ENCODE measurements at places on chromosomes 2 and 18.

- no peak for DNase-seq
Measured at GRCh38 chr2:177348733-177349693, 43.6 kb upstream of the AGPS start.

- no peak for DNase-seq
Measured at GRCh38 chr2:68662466-68662865, 19.1 kb downstream of the PROKR1 start.

DNA sequence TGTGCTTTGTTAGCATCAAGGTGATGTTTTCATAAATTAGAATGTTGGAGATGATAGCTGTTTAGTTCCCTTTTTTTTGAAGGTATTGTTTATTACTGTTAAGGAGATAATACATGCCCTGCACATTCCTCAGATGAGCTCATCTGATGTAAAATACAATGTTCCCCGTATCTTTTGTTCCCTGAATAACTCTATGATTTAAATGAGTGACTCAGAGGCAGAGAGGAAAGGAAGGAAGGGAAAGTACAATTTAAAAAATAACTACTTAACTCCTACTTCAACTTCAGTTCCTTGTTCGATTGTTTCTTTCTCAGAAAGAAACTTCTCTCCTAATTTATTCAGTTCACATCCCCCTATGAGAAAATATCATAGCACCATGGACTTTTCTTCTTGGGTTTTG, 208.7 kb downstream of the KCNE4 start:
- DNase-seq, result peak; percentile 50

- peak; percentile 55 for DNase-seq
Measured at GRCh38 chr2:142041105-142041504, 89.7 kb downstream of the LRP1B start.

GRCh38 chr2:289362-290089, 1.6 kb upstream of the ALKAL2 start:
- peak; percentile 28 for DNase-seq

- DNase-seq, result peak; percentile 100
Measured at GRCh38 chr2:44167908-44168680, 581 bp upstream of the PPM1B start.

DNA sequence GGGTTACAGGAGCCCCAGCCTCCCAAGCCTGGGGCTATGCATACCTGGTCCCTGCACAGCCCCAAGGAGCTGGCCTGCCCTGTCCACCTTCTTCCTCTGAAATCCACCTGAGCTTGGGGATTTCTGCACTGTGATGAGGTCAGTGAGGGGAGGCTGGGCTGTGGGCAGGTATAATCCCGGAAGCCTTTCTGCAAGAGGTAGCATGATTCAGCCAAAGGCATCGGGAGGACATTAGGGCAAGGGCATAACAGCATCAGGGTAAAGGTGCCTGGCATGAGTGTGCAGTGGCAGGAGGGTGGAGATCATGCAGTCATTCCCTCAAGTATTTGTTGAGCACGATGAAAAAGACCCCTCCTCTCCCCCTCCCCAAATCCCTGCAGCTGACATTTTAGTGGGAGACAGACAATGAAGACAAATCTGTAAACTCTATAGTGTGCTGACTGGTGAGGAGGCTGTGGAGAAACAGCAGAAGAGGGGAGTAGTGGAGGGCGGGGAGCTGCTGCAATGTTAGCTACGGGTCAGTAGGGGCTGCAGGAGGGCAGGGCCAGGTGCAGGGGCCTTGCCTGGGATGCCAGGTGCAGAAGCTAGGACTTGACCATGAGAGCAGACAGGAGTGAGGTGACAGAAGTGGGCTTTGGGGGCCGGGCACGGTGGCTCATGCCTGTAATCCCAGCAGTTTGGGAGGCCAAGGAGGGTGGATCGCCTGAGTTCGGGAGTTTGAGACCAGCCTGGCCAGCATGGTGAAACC, 18.7 kb downstream of the ZFP36L2 start:
- DNase-seq, result peak; percentile 56

DNA sequence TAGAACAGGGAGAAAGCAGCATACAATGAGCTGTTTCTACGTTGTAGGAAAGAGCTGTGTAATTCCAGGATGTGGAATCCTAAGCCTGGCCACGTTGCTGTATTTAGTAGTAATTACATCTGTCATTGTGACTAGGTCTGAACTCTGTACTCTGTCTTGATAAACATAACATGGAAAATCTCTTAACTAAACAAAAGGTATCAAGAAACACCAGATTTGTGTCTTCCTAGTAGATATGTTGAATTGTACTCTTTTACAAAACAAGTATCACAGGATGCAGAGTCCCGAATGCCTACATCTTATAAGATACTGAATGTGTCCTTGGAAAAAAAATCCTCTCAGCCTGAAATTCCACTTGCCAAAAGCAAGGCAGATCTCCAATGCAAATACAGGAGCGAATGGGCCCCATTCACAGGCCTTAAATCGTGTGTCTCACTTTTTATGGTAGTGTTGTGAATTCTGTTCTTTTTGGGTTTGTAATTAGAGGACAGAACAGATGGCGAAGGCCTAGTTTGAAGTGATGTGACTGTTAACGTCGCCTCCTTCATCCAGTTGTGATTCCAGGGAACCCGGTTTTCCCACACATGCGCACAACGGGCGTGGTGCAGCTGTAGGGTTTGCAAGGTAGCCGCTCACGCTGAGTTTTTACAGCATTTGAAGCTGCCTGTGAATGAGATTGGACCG, 246.5 kb downstream of the GBX2 start:
- DNase-seq, result no peak

GRCh38 chr2:164205347-164205746, 415.9 kb downstream of the GRB14 start:
- peak; percentile 46 for DNase-seq

GRCh38 chr18:25164848-25165811, 186.8 kb downstream of the ZNF521 start:
- DNase-seq, result peak; percentile 6

- DNase-seq, result no peak
Measured at GRCh38 chr2:63780518-63781155, 61.1 kb upstream of the UGP2 start.

DNA sequence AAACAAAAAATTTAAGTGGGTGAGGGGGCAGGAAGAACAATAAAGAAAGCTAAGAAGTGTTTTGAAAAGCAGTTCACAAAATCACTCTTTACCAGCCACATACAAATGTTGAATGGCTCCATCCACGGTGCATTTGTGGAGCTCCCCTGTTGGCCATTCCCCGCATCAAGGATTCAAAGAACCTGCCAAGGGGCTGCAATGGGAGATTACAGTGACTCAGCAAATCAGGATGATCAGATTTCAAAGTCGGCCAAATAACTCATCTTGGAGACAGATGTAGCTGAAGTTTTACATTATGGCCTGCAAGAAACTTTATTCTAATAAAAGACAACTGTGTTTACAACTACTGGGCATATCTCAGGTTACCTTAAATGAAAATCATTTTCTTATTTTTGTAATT, 26.9 kb downstream of the COL4A3 start:
- no peak for DNase-seq

DNA sequence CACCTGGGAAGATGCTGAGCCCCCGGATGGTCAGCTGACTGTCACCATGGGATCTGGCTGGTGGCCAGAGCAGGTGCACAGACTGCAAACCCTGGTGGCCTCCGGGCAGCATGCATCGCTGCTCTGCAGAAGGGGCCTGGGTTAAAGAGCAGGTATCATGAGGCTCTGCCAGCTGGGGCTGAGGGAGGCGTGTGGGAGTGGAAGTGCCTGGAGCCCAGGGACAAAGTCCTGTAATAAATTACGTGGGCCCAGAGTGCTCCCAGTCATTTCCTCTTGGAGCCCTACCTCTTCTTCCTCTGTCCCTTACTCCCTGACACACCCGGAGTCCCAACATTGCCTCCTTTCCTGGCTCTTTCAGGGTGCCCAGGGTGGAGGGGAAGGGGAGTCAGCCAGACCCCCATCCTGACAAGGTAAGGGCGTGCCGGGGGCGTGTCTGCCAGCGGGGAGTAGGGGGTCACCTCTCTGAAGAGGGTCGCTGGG, at the start of gene MYO7B:
TSS of gene MYO7B (plus strand) at position 262 of the 480 bp plus-strand sequence. CDS start 24,040 bp downstream, outside the sequence.
- no peak for DNase-seq

DNA sequence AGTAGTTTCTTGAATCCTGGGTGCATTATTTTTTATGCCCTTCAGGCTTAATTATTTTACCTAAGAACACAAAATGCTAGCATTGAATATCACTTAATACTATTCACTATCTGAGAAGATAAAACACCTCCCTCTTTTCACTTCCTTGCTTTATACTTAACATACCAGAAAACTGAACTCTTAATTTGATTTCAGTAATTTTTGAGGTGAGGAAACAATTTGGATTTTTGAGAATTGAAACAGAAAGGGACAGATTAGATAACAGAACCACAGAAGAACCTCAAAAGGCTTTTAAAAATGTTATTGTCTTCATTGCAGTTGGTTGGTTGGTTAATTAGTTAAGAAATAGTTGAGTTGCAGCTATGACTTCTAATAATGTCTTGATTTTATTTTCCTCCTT, 69.5 kb downstream of the GPD2 start:
- DNase-seq, result no peak

- DNase-seq, result peak; percentile 14
Measured at GRCh38 chr2:27804146-27804545, 32.6 kb downstream of the MRPL33 start.

GRCh38 chr2:239946562-239946863, 78.6 kb downstream of the NDUFA10 start:
- no peak for DNase-seq

DNA sequence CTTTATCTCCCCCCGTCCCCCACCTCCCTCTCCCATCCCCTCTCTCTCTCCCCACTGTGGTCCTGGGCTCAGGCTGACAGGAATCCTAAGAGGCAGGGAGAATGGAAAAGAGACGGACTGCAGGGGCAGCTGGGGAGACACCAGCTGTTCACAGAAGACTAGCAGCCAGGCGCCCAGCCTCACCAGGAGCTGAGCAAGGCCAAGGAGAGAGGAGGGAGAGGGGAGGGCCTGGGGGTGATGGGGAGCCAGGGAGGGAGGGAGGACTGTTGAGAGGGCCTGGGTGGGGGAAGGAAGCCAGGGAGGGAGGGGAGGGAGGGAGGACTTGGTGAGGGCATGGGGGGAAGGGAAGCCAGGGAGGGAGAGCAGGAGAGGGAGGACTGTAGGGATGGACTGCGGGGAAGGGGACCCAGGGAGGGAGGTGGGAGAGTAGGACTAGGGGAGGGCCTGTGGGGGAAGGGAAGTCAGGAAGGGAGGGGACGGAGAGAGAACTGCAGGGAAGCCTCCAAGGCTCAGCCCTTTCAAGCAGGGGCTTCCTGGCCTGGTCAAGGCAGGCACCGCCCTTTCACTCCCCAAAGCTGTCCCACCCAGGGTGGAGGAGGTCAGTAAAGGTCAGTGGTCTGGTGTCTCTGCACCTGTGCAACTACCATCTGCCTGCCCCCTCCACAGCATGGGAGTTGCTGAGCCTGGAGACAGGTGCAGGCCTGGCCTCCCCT, 517.7 kb upstream of the MYT1L start:
- no peak for DNase-seq

- no peak for DNase-seq
Measured at GRCh38 chr2:216960671-216961268, 100.9 kb upstream of the TNP1 start.

DNA sequence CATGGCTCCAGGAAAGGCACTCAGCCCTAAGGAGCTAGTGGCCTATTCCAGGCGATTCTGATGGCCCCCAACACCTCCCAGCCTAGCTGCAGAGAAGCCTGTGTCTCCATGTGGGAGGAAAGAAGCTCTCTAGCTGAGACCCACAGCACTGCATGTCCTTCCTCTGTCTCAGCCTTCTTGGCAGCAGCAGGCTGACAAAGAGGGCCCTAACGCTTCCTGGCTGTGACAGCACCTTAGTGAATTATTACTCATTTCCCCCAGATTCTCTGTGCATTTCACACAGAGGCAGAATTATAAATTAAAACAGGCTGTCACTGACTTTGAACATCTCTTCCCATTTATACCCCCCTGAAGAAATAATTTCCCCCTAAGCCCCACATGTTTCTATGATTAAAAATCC, 206.8 kb downstream of the CLIP4 start:
- DNase-seq, result no peak

DNA sequence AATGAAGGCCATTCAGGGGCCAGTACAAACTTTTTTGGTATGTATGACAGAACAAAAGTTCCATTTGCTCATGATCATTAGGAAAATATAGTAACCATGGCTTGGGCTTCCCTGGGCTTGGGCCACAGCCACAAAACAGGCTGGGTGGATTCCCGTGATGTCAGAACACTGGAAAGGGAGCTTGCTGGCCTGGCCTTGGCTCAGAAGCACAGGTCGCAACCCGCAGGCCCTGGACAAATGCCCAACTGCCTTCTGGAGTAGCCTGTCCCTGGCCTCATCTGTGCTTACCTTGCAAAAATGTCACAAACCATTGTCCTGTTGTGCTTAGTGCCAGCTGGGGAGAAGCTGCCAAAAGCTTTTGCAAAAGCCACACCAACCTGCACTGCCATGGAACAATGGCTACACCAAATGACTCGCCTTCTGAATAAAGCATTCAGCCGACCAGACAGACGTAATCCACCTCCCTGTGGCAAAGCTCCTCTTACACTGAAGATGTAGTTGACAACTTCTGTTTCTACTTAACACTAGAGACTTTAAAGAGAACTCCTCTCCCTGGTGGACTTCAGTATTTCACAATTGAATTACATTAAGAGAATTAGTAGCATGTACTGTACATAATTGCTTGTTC, 125.5 kb downstream of the ANKRD44 start:
- peak; percentile 32 for DNase-seq

DNA sequence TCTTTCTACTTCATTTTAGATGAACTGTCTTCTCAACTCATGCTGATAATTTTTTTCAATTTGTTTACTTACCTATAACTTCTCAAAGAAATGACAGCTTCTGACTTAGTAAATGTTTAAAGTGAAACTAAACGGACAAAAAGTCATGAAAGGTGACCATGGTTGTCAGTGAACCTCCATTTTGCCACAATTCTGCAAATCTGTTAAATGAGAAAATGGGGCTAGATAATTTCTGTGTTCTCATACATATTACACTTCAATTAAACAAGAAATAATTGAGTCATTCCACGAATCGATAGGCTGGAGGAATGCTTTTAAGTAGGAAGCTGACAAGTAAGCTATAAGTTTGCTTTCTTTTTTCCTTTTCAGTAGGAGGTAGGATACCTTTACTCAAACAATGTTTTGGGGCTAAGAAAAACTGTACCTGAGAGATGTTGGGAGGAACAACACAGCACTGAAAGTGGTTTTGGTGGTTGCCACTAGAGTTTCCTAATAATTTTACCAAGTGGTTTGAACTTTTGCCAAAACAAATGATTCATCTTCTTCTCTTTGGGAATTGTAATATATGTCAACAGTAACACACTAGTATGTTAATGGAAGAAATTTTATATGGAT, 17.1 kb downstream of the DYNAP start:
- peak; percentile 84 for DNase-seq

- no peak for DNase-seq
Measured at GRCh38 chr2:235803028-235803427, 309.2 kb downstream of the AGAP1 start.

- DNase-seq, result peak; percentile 32
Measured at GRCh38 chr2:45585267-45585861, 25.7 kb downstream of the SRBD1 start.

All from mammary epithelial cell (primary cell).